Stimulated activated CD4-positive, alpha-beta T cell treated with anti-CD3 and anti-CD28 coated beads, Interleukin-2, amount 100 ng/mL, for 24 hours (primary cell): ENCODE measurements at places on chromosomes 12 and 14.
A peak's percentile ranks its signal among the peaks of the same experiment; 100 is the strongest.

- DNase-seq = peak; percentile 44
Observed at GRCh38 chr12:30795410-30796312, 40.9 kb upstream of the CAPRIN2 start.

DNA sequence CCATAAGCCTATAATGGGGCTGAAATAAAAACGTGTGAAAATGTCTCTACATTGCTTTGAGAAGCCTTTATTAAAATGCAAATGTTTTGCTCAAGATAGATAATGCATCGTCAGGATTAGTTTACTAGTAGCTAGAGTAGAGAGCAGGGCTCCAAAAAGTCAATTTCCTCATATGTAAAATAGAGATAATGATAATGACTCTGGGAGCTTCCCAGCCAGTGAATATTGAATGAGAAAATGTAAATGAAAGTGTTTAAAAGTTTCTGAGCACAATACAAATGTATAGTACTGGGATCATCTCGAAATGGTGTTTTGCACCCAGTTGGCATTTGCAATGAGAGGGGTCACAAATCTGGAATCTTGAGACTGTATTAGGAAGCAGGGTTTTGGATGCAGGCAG is 135.3 kb downstream of the OTOGL start:
- no peak for DNase-seq

- no peak for DNase-seq
Observed at GRCh38 chr14:38047195-38047902, 160.4 kb upstream of the SSTR1 start.

GRCh38 chr12:40224439-40225291 is at the start of gene LRRK2:
LRRK2 (plus strand) TSS chr12:40224997; CDS start chr12:40225132, 135 bp downstream.
- peak; percentile 26 for DNase-seq

DNA sequence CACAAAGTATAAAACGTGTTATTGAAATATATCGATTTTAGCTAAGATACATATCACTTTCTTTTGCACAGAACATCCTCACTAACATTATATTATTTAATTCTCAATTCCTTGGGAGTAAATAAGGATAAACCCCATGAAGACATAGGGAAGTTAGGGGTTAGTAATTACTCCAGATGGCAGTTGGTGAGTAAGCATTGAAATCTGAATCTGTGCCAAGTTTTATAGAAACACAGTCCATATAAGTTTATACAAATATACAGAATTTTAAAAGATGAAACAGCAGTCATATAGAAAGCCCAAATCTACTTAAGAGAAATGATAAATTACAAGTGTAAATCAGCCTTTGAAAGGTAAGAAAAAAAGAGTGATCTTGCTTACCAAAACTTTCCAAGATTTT is 200.4 kb upstream of the SYT10 start:
- no peak for DNase-seq

DNA sequence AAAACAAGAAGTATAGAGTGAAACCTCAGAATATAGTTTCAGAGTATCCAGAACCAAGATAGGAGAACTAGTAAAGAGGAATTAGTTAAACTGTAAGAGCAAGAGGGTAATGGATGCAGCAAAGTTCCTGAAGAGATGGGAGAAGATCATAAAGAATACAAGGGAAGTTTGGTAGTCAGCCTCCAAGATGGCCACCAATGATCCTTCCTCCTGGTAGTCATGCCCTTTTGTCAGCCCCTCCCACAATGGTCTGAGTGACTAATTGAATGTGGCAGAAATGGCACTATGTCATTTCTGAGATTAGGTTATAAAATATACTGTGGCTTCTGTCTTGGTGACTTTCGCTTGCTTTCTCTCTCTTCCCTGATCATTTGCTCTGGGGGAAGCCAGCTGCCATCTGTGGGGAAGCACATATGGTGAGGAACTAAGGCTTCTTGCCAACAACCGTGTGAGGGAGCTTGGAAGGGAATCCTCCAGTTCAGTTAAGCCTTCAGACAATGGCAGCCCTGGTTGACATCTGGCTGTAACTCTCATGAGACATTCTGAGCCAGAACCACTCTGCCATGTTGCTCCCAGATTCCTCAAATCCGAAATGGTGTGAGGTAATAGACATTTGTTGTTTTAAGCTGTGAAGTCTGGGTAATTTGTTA is 55.3 kb upstream of the AMN1 start:
- no peak for DNase-seq

DNA sequence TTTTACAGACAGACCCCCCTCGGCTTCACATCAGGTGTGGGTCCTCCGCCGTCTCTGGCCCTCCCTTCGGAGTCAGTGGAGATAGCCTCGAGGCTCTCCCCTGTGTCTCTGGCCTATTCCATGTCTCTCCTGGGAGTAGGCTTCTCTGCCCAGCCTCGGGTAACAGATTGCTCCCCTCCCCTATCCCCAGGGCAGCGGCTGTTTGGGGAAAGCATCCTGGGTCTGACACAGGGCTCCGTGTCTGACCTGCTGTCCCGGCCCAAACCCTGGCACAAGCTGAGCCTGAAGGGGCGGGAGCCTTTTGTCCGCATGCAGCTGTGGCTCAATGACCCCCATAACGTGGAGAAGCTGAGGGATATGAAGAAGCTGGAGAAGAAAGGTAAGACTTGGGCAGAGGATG is 30.8 kb downstream of the PHETA1 start:
- no peak for DNase-seq

DNA sequence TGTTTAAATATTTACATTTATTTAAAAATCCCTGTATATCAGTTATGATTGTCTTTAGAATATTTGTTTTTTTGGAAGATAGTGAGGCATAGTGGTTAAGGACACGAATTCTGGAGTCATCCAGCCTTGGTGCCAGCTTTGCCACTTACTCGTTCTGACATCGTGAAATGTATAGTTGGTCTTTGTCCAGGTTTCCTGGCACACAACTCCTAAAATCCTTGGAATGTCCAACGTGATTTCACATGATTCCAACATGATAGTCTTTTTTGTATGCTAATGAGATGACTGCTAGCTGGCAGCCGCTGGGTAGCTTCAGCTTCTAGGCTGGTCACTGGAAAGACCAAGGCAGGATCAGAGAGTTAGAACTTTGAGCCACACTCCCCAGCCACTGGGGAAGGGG is 64.8 kb downstream of the PRICKLE1 start:
- no peak for DNase-seq

DNA sequence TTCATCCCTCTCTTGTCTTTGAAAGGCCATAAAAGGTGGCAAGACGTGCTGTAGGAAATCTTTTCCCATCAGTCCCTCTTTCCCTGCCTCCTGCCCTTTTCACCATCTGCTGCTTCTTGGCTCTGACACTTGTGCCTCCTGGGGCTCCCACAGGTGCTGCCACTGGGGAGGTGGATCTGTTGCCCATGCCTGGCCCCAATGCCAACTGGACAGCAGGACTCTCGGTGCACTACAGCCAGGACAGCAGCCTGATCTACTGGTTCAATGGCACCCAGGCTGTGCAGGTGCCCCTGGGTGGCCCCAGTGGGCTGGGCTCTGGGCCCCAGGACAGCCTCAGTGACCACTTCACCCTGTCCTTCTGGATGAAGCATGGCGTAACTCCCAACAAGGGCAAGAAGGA is 6.5 kb downstream of the CLSTN3 start:
- no peak for DNase-seq

- DNase-seq = peak; percentile 39
Observed at GRCh38 chr12:128823216-128823915, 392 bp downstream of the SLC15A4 start.

GRCh38 chr12:65522956-65523860 is 244.7 kb downstream of the MSRB3 start:
- no peak for DNase-seq

GRCh38 chr12:91887957-91888356 is 257.7 kb downstream of the BTG1 start:
- DNase-seq = no peak

DNA sequence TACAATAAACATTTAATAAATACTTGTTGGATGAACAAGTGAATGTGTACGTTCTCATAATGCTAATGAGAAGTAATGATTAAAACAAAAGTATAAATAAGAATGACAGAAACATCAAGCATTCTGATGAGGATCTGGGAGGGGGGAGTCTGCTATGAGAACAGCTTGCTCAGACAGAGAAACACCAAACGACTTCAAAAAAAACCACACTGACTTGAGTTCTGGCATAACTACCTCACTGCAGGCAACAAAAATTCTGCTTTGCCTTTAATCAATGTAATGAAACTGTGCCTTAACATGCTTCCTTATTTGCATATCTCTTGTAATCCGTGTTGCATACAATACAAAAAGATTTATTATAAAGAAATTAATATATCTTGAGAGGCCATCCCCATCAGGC is 295.3 kb upstream of the GARIN6 start:
- DNase-seq = no peak

DNA sequence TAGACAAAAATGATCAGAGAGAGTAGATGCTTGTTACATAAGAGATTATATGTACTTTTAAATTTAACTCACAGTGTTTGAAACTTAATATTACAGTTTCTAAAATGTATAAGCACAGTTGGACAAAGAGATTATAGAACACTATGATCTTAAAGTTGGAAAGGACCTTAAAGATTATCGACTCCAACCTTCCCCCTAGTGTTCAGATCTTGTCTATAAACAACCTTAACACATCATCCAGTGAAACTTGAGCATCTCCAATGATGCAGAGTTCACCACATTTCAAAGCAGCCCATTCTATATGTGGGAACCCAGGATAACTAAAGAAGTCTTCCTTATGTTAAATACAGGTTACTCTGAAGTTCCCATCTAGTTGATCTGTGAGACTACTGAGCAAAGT is 480.8 kb downstream of the RMST start:
- DNase-seq = no peak

DNA sequence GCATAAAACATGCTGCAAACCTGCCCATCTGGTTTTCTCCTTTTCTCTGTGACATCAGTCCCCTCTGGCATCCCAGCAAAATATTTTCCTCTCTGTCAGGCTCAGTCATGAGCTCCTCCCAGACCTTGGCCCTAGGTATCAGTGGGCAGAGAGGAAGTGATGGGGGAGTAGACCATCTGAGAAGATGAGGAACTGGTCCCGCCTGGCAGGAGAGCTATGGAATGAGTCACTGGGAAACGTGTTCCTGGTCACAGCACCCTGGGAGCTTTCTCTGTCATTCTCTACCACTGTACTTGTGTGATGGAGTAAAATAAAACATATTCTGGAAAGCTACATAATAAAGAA is 5.0 kb upstream of the SRSF9 start:
- no peak for DNase-seq

GRCh38 chr12:120940006-120940405 is 35.8 kb upstream of the SPPL3 start:
- DNase-seq = no peak

DNA sequence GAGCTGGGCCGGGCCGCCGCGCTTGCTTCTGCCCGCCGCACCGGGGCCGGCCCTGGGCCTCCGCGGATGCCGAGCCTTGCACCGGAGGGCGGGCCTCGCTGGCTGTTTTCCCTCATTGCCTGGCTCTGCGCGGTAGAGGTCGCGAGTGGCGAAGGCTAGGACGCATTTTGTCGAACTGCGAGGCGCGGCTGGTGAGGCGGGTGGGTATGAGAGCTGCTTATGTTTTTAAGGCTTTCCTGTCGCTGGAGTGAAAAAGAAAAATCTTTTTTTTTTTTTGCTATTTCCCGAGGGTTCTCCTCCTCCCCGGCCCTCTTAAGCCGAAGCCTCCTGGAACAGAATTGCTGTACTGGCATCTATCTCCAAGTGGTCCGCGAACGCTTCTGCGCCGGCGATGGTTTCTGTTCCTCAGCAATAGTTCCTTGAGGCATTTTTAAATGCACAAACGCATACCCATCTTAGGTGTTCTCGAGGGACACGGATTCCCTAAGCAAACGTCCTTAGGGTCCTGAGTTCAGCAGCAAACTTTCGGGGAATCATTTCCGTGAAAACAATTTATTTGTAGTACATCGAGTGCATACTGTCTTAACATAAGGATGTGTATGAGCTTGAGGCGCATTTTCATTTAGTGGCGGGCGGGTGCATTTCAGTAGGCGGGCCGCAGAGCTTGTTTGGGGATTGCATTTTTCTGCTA is 631 bp downstream of the RESF1 start:
- peak; percentile 68 for DNase-seq

DNA sequence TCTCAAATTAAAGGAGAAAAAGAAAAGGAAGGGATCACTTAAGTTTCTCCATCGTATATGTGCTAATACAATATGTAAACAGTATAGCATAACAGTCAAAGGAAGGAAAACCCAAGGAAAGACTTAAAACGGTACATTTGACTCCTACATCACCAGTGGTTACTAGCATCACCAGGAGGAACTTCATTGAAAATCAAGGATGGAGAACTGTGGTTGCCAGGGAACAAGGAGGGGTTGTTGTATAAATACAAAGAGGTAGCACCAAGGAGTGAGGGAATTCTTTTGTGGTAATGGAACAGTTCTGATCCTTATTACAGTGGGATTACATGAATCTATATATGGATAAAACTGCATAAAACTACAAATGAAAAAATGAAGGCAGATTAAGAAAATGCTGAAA is 1.6 kb downstream of the ZFYVE26 start:
- no peak for DNase-seq

DNA sequence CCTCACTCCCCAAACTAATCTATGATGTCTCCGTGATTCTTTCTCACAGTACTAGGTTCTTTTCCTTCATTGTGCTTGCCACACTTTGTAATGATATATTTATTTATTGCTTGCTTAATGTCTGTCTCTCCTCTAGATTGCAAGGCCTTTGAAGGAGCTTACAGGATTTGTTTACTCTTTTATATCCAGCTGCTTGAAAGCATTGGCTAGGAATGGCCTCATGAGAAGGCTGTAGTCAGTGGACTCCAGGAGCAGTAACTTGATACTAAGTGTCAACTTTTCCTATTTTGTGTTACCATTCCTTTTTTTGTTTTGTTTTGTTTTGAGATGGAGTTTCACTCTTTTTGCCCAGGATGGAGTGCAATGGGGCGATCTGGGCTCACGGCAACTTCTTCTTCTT is 7.3 kb upstream of the FAM234B start:
- DNase-seq = no peak

- no peak for DNase-seq
Observed at GRCh38 chr14:58633831-58634230, 3.9 kb upstream of the DACT1 start.

- DNase-seq = no peak
Observed at GRCh38 chr14:29454026-29454693, 473.5 kb downstream of the PRKD1 start.

DNA sequence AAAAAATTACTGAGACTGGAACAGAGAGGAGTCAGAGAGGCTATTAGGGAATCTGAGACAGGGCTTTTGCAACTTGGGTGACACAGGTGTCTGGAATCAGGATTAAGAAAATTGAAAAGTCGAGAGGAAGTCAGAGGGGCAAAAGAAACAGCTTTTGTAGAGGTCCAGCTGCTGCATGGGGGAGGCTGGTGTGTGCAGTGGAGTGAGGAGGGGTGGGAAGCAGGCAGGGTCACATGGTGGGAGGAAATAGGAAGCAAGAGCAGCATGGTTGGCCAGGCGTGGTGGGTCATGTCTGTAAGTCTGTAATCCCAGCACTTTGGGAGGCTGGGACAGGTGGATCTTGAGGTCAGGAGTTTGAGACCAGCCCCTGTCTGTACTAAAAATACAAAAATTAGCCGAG is 69.7 kb upstream of the VRK1 start:
- DNase-seq = no peak

- DNase-seq = no peak
Observed at GRCh38 chr14:90321891-90322290, 9.8 kb downstream of the NRDE2 start.

- DNase-seq = no peak
Observed at GRCh38 chr14:65357113-65357512, 55.4 kb upstream of the FUT8 start.
